NCI-H2081 (cell line): ENCODE measurements at places on chromosomes 2 and 18.

DNA sequence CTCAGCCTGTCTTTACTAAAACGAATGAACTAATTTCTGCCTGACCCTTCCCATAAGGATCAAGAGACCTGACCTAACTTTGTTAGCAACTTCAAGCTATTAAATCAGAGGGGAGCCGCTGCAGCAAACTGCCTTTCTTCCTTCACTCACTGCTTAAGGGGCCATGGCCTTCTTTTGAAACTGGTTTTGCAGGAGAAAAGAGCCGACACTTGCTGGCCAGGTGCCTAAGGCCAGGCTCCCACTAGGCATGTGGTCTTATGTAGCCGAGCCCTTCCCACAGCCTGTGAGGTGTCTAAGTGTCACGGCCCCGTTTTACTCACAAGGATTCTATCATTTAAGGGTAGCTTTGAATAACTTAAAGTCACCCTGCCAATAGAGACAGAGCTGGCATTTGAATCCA lies 130.8 kb downstream of the ZNF236 start:
- DNase-seq, result no peak

DNA sequence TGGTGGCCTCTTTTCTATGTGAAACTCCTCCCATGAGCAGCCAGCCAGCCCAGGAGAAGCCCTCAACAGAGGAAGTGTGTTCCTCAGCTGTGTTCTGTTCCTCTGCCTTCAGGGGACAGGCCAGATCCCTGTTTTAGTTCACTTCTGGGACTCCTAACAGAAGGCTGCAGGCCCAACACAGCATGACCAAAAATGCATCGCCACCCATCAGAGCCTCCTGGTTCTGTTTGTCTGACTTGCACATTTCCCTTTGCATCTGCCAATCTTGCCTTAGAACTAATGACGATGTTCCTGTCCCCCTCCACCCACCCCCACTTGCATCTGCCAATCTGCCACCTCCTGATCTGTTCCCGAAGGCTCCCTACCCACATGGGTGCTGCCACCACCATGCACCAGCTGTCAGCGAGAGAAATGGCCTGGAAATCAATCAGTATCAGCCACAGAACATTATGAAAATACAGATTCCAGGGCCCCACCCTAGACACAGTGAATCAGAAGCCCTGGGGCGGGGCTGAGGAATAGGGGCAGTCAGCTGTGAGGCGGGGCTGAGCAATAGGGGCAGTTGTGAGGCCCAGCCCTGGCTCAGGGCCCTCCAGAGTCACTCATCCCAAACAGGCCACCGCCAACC lies 51.0 kb downstream of the FAM168B start:
- DNase-seq, result no peak

DNA sequence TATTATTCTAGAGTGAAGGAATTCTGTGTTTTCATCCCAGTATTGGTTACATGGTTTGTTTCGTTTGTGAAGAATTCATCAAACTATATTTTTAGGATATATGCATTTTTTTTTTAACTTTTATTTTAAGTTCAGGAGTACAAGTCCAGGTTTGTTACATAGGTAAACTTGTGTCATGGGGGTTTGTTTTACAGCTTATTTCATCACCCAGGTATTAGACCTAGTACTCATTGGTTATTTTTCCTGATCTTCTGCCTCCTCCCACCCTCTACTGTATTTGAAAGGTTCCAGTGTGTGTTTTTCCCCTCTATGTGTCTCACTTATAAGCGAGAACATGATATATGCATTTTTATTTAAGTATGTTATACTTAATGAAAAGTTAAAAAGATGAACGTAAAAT lies 47.6 kb downstream of the SCN9A start:
- no peak for DNase-seq

DNA sequence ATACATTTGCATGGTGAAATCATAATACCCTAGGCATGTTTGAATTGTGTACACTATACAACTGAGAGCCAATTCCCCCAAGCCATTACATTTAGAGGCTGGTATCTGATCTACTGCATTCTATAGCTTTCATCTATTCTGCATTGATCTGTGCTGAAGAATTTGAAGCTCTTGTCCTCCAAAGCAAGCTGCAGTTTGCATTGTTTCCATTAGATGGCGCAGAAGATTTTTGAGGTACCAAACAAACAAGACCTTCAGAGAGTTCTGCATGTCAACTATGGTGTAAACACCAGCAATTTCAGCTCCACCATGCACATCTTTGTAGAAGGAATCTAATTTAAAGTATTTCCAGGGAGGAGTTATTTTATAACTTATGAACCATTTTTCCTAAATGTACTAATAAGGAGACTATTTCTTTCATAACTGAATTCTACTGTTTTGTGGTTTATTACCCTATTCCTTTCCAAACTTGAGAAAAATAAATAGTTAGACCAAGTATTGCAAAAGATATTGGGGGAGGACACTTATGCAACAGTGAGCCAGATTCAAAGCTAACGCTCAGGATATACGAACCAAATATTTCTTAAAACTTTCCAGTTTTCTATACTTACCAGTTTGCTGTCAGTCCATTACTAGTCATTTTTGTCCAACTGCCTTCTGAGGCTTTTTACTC lies 761.8 kb upstream of the ACVR2A start:
- DNase-seq, result peak; percentile 74

- DNase-seq, result peak; percentile 74
Observed at GRCh38 chr2:217717646-217718045, 285.1 kb downstream of the TNS1 start.

DNA sequence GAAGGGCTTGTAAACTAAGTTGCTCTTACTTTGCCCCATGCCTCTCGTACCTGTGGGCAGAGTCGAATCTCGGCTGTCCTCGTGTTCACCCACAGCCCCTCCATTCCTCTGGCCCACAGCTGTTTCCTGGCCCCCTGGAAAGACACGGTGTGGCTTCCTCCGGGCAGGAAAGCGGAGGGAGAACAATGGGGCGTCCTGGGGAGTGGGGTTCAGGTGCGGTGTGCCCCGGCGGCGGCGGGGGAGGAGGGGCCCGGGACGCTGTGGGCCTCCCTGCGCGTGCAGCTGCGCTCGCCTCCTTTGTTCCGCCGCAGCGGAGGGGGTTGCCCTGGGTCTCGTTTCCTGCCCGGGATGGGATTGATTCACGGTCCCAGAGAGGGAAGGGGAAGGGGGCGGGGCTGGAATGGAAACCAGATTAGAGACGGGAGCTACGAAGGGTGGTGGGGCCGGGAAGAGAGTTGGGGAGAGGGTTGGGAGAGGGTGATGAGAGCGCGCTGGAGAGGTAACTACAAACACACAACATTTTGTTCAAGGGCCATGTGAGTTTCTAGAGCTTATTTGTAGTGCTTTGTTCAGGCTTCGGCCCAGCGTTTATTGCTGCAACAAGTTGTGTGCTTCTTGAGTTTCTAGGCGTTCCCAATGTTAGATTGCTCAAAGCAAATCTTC lies 796 bp downstream of the MYO1B start:
- peak; percentile 73 for DNase-seq

GRCh38 chr2:184581391-184581790 lies 16.9 kb upstream of the ZNF804A start:
- no peak for DNase-seq

DNA sequence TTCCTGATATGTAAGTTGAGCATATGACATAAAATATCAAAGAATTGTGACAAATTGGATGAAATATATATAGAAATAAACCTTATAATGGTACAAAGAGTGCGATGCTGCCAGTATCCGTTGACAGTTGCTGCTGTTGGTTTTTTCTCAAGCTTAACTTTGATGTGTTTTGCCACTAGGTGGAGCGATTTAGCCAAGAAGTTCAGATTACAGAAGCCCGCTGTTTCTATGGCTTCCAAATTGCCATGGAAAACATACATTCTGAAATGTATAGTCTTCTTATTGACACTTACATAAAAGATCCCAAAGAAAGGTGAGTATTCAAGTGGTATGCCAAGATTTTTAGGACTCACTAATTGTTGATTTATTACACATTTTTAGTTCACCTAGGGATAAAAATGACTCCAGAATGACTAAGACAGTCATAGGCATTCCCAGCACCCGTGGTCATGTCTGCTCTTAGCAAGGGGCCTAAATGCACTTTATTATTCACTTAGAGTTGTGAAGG lies 2.1 kb downstream of the RRM2 start:
- DNase-seq, result peak; percentile 83

GRCh38 chr2:238408615-238409340 lies 17.9 kb upstream of the ASB1 start:
- no peak for DNase-seq

GRCh38 chr2:22683914-22684313 lies 701.1 kb upstream of the KLHL29 start:
- peak; percentile 87 for DNase-seq

- DNase-seq, result no peak
Observed at GRCh38 chr2:120927265-120927628, 191.6 kb downstream of the GLI2 start.

DNA sequence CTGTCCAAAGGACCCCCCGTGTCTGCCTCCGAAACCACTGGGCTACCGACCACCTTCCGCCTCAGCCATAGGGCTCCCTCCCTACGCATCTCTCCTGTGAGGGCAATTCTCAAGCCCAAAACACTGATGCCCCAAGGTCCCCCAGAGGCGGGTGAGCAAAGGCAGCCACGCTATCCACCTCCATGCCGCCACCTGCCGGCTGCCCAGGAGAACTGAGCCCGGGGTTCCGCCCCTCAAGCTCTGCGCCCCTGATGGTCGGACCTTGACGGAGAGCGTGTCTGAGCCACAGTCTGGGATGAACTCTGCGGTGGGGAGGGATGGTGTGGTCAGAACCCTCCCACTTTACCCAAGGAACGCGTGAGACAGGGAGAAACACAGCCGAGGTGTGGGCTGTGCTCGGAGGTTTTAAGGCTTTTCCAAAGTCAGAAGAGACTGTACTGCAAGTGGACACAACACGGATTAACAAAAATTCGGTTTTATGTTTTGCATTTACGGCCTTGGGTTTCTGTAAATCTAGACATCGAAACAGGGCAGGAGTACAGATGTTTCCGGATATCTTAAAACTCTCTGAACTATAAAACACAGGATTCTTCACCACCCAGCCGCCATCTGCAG lies 114.1 kb downstream of the ZNF516 start:
- DNase-seq, result no peak

DNA sequence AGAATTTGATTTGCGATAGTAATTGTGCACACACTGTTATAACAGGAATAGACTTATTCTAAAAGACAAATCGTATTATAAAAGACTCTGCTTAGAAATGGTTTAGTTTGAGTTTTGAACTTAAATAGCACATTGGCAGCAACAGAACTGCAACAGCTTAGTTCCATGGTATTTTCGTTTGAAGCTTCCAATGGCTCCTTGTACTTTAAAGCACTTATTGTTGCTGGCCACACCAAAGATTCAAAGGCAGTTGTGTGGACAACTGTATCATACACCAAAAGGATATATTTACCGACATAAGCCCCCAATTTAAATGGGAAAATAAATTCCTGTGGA lies 627 bp downstream of the WIPF1 start:
- no peak for DNase-seq

DNA sequence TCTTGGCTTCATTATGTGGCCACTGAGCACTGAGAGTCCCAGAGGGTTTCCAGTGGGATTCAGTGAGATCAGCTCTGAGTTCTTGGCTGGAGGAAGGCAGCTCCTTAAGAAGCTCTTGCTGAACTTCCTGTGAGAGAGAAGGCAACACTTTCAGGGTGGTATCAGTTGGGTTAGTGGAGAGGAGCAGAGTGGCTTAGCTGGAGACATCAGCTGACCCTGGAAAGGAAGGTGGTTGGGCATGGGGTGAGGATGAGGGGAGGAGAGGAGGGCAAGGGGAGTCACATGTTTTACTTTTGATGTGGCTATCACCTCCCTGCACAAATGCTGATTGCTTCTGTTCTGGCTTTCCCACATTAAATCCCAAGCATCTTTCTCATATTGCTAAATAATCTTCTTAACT lies 95.1 kb downstream of the ACOXL start:
- no peak for DNase-seq

DNA sequence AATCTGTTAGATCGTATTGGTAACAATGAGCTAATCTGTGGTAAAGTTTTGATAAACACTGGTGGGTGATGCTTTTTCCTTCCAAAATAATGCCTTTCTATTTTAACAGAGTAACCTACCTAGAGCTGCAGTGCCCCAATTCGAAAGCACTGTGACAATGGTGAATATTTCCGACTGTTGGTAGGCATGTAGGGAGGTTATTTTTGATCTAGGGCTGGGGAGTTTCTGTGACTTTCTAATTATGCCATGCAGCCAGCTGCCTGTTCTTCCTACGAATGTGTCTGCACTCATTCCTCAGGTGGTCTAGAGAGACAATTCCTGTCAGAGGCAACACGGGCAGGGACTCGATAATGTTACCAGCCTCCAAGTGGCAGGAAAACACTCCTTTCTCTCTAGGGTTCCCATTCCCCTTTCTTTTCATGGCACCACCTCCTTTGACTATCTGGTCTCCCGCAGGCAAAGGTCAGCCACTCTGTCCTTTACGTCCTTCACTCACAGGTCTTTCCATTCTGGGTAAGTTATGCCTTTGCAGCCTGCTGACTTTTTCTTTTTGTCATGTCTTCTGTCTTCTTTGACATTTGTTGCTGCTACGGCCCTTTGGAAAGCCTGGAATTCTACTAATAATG lies 167.2 kb upstream of the MGAT5 start:
- DNase-seq, result no peak

- no peak for DNase-seq
Observed at GRCh38 chr18:57801761-57802212, 1.3 kb downstream of the ATP8B1 start.

DNA sequence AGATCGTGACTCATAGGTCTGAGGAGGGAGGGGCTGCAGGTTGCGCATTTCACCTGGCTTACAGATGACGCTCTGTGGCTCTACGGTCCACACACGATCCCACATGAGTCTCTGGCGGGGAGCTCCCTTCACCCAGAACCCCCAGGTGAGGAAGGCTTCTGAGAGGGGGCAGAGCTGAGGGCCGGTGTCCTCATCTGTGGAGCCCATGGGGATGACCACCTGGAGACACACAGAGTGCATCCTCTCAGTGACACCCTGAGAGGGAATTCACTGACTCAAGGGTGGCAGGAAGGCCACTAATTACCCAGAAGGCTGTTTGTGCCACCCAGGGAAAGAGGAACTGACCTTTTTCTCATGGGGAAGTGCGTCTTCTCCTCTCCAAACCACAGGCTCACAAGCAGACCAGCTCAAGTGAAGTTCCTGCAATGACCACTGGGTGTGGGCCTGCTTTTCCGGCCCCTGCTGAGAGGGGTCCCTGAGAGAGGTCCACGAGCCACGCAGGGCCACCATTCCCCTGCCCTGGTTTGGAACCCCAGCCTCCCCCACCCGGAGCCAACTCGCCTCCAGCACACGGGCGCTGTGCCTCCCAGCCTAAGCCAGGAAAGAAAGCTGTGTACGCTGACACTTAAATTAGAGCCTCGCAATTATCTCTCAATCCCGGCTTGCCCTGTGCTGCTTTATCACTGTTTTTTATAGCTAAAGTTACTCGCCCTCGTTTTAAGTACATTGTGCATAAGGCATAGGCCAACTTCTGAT lies 114.1 kb downstream of the BCL11A start:
- DNase-seq, result no peak

DNA sequence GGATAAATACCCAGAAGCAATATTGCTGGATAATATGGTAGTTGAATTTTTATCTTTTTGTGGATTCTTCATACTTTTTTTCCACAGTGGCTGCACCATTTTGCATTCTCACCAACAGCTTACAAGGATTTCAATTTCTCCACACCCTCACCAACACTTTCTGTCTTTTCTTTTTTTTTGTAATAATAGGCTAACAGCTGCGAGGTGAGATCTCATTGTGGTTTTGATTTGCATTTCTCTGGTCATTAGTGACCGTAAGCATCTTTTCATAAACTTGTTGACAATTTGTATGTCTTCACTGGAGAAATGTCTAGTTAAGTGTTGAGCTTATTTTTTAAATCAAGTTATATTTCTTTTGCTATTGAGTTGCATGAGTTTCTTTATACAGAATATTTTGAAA lies 17.6 kb upstream of the SLC9A2 start:
- no peak for DNase-seq

GRCh38 chr2:64212801-64213321 lies 68.6 kb upstream of the PELI1 start:
- DNase-seq, result no peak
